Breast epithelium (tissue), 4 donors: ENCODE measurements at places on chromosomes 2 and 18.

DNA sequence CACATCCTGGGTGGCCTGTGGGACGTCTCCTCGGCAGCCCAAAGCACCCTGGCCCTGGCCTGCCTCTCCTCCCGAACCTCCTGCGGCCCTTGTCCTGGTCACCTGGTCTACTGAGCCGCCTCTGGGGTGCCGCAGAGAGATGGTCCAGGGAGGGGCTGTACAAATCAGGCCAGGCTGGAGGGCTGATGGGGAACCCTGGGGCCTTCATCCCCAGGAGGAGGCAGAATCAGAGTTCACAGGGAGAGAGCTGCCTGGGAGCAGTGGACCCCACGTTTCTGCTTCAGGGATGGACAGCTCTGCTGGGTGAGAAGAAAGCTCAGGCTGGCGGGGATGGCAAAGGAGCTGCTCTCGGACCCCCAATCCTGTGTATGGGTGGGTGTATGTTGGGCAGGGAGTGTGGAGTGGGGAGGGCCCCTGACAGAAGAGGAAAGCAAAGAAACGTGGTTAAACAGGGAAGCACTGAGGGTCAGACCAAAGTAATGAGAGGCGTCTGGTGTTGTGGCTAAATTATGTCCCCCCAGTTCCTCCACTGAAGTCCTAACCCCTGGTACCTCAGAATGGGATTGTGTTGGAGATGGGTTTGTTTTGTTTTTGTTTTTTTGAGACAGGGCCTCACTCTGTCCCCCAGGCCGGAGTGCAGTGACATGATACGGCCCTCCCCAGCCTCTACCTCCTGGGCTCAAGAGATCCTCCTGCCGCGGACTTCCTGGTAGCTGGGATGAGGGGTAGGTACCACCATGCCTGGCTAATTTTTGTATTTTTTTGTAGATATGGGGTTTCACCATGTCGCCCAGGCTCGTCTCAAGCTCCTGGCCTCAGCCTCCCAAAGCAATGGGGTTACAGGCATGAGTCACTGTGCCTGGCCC lies 73.4 kb upstream of the SMAD7 start:
- no peaks in the 10 kb centered on the region for H3K36me3 ChIP-seq
- no peak overlapping the region for H3K4me3 ChIP-seq
- no peaks in the 10 kb centered on the region for H3K4me1 ChIP-seq
- DNase-seq: no peak
- no peaks in the 10 kb centered on the region for H3K27me3 ChIP-seq
- H3K27ac ChIP-seq: no peak overlapping the region

GRCh38 chr2:118049816-118050140 lies 35.9 kb upstream of the CCDC93 start:
- DNase-seq: no peak
- no peak overlapping the region for H3K4me3 ChIP-seq
- no peak overlapping the region for H3K27ac ChIP-seq
- H3K27me3 ChIP-seq: peaks cover 9% of the 10 kb centered on the region
- no peaks in the 10 kb centered on the region for H3K36me3 ChIP-seq

- no peak for DNase-seq
- no peaks in the 10 kb centered on the region for H3K36me3 ChIP-seq
- H3K27ac ChIP-seq: peak overlapping the region; percentile 19
- no peak overlapping the region for H3K4me3 ChIP-seq
- H3K27me3 ChIP-seq: no peaks in the 10 kb centered on the region
Observed at GRCh38 chr2:150630587-150631235, 143.2 kb upstream of the RND3 start.

DNA sequence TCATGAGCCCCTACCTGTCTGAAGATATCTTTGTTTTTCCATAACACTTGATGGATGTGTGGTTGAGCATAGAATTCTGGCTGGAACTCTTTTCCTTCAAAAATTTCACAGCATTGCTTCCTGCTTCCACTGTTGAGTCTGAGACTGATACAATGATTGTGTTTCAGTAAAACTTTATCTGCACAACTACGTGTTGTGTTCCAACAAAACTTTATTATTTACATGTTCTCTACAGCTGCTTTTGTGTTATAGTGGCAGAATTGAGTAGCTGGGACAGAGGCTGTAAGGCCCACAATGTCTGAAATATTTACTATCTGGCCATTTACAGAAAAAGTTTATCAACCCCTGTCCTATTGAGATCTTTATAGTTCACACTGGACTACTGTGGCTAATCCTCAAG lies 275.3 kb downstream of the PHLPP1 start:
- no peaks in the 10 kb centered on the region for H3K4me1 ChIP-seq
- H3K27me3 ChIP-seq: no peaks in the 10 kb centered on the region
- H3K27ac ChIP-seq: no peak overlapping the region
- no peaks in the 10 kb centered on the region for H3K36me3 ChIP-seq
- no peak overlapping the region for H3K4me3 ChIP-seq
- DNase-seq: no peak

- no peaks in the 10 kb centered on the region for H3K27me3 ChIP-seq
- no peaks in the 10 kb centered on the region for H3K4me1 ChIP-seq
- no peak overlapping the region for H3K27ac ChIP-seq
- no peak overlapping the region for H3K4me3 ChIP-seq
- no peaks in the 10 kb centered on the region for H3K36me3 ChIP-seq
Observed at GRCh38 chr2:164363646-164364045, 257.6 kb downstream of the GRB14 start.

DNA sequence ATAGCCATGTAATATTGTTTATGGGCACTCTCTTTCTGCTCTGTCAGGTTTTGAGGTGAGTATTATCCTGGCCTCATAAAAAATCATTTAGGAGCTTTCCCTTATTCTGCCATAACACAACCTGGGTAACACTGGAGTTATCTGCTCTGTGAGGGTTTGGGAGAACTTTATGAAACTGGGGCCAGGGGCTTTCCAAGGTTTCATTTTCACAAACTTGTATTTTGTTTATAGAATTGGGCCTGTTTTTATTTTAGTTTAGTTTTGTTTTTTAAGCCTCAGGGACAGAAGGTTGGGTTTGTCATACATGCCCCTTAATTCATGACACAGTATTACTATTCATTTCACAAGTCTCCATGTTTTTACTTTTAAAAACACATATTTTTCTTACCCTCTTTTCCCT lies 83.5 kb downstream of the IRS1 start:
- H3K27me3 ChIP-seq: no peaks in the 10 kb centered on the region
- no peaks in the 10 kb centered on the region for H3K36me3 ChIP-seq
- no peaks in the 10 kb centered on the region for H3K4me1 ChIP-seq
- DNase-seq: no peak
- no peak overlapping the region for H3K27ac ChIP-seq
- no peak overlapping the region for H3K4me3 ChIP-seq

DNA sequence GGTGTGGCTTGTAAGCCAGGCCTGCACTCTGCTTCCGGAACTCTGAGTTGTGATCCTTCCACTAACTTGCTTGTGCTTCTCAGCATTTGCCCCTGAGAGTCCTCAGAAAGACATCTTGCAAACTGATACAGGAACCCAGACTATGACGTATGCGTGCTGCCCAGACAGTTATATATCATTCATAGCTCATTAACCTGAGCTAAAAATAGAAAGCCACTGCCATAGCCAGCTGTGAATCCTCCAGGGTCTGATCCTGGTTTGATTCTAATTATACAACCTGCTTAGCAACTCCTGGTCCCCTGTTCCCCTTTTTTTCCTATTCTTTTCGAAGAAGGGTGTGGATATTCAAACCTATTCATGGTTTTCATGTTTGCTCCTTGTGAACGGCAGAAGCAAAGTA lies 63.7 kb downstream of the MARCHF4 start:
- H3K27me3 ChIP-seq: no peaks in the 10 kb centered on the region
- H3K4me3 ChIP-seq: no peak overlapping the region
- H3K27ac ChIP-seq: no peak overlapping the region
- no peaks in the 10 kb centered on the region for H3K36me3 ChIP-seq
